ENCODE measurements at places on chromosomes 16 and 17. TPM values are rescaled to one million over a fixed set of nuclear protein-coding genes. Genes with fewer than 3 reads are reported as not detected.

Gene RNF227
- 0.23 TPM for total RNA-seq

Gene HS3ST3A1
- 7.6 TPM for total RNA-seq

Gene RABEP1
- 16.8 TPM for total RNA-seq

Gene CCL8
- not detected for total RNA-seq

Gene CACNG4
- total RNA-seq = 0.10 TPM

Gene NUDT7
- total RNA-seq = 24.2 TPM

Gene CD19
- total RNA-seq = not detected

Data from left lobe of liver (tissue), 2 donors.